ENCODE measurements at places on chromosomes 16 and 17.

DNA sequence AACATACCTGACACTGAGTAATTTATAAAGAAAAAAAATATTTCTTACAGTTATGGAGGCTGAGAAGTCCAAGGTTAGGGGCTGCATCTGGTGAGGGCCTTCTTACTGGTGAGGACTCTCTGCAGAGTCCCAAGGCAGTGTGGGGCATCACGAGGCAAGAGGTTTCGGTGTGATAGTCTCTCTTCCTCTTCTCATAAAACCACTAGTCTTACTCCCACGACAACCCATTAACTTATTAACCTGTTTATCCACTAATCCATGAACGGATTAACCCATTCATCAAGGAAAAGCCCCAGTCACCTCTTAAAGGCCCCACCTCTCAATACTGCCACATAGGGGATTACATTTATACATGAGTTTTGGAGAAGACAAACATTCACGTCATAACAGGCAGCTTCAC is 20.1 kb downstream of the CIITA start:
- DNase-seq: no peak

- DNase-seq: peak; percentile 74
These were observed 194.0 kb upstream of the CIBAR2 start for GRCh38 chr16:85306071-85306792.

GRCh38 chr17:3679531-3680126 is 11.0 kb downstream of the EMC6 start:
- no peak for DNase-seq

- DNase-seq: peak; percentile 44
These were observed 70.8 kb downstream of the ABR start for GRCh38 chr17:1108765-1109605.

DNA sequence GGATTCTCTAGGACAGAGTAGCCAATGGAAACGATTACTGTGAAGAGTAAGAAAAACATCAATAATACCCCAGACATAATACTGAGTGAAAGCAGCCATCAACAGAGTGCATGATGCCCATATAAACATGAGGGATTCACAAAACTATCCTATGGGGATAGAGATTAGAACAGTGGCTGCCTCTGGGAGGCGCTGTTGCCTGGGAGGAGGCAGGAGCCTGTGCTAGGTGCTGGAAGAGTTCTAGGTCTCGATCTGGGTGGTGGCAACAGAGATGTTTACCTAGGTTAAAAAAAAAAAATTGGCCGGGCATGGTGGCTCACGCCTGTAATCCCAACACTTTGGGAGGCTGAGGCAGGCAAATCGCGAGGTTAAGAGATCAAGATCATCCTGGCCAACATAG is 7.9 kb downstream of the FA2H start:
- no peak for DNase-seq

DNA sequence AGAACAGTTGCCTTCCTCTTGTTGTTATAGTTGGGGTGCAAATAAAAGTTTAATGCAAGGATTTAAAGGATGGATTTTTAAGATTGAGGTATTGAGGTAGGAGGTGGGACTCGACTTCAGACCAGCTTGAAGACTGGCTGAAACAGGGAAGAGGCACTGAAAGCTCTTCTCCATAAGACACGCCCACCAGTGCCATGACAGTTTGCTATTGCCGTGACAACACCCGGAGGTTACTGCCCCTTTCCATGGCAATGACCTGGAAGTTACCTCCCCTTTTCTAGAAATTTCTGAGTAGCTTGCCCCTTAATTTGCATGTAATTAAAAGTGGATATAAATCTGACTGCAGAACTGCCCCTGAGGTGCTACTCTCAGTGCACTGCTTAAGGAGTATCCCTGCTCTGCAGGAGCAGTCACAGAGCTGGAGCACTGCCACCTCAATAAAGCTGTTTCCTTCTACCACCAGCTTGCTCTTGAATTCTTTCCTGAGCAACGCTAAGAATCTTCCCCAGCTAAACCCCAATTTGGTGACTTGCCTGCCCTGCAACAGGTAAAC is 122.6 kb downstream of the SHISA6 start:
- DNase-seq: no peak

DNA sequence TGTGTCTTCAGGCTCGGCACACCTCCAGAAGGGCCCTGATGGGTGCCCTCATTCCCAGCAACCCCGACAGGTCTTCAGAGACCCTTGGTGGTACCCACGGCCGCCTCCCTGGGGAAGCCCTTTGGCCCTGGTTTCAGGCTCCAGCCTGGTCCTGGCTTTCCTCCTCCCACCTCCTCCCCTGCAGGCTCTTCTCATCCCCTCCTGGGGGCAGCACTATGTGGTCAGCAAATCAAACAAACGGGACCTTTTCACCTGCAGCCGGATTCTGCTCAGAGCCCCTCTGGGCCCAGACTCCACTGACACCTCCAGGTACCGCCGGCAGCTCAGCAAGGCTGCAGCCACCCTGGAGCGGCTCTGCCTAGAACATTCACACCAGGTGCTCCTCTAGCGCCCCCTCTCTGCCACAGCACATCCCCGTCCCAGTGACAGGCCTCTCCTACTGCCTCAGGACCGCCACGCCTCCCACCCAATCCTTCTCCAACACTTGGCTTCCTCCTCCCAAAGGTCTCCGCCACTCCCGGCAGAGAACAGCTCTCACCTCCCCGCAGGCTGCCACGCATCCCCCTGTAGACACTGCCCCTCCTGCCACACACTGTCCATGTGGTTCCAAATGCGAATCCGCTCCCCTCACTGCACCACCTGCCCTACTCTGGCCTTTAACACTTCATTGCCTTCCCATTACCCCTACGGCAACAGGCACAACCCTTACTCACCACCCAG is 12.0 kb downstream of the CORO7 start:
- DNase-seq: no peak

DNA sequence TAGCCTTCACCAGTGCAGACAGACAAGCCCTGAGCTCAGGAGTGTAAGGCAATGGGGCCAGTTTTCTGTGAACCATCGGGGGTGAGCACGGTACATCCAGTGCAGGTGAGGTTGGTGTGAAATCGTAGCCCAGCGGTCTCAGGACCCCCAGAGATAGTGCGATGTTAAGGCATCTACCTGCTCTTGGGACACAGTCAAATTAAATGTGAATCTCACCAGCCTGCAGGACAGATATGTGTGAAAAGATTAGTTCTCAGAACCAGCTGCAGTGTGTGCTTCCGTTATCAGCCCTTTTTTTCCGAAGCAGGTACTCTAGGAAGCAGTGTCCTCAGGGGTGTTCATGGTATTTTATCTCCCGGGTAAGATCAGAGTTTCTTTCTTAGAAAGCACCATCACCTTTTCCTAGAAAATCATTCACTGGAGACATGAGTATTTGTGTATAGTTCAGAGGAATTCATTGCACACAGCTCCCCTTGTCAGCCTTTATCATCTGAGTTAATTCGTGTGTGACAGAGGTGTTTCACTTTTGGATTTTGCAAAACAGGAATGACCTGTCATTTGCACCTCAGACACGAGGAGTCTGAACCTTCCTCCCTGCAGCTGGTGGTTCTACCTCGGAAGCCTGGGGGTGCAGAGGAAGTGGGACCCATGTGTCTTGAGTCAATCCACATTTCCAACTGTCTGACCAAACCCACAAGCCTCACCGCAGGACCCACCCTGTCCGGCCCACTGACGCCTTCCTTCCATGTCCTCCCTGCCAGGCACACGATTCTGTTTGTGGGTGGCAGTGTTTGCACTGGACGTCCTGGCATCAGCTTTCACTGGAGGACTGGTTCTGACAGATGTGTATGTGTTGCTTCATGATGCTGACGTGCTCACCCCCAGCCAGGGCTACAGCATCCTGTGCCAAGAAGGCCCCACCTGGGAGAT is 107.8 kb downstream of the CLEC16A start:
- no peak for DNase-seq

GRCh38 chr17:9451934-9452333 is 123.7 kb downstream of the STX8 start:
- DNase-seq: no peak

GRCh38 chr16:10625595-10626357 is 45.4 kb upstream of the EMP2 start:
- no peak for DNase-seq

GRCh38 chr16:19908921-19909320 is 24.3 kb upstream of the GPRC5B start:
- DNase-seq: no peak
